ENCODE measurements at places on chromosomes 6 and 20.

DNA sequence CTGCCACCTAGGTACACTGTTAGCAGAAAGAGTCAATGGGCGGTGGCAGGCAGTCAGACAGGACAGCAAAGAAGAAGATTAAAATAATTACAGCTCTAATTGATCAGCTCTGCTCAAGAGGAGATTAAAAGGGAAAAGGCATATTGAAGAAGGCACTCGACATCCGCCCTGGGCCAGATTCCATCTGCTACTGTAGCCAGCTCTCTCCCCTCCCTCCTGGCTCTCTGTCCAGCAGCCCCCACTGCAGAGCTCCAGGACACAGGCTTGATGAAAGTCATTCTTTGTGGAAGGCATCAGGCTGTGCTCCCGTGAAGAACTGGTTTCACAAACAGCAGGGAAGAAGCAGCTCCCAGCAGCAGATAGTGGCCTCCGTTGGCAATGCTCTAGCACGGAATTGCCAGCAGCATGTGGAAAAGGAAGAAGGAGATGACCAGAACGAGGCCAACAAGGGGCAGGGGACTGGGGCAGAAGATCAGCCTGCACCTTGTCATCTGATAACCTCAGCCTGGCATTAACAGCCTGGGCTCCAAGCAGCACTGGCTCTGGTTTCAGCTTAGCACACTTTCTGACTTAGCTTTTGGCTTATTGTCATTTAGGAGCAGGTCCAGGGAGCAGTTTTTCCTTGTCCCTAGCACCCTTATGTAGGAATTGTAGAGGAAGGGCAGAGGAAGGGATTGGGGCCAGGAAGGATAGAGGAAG, 465.9 kb downstream of the KIF16B start:
- DNase-seq = no peak

- DNase-seq = no peak
Measured at GRCh38 chr6:148288541-148288940, 54.1 kb upstream of the SASH1 start.

DNA sequence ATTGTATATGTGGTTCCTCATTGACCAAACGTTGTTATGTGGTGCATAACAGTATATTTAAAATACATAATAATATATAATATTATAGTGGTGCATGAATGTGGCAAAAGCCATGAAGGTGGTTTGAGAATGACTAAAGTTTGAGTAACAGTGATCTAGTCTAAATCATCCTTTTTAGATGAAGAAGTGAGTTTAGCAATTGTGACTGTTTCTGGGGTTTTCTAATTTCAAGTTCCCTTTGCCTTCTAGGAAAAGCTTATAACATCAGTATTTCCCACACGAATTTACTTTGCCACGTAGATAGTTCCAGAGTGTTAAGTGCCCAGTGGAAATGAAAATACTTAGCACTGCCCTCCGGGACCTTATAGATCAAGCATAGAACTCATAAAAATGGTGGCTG, 40.9 kb downstream of the ARFGEF2 start:
- DNase-seq = no peak

- DNase-seq = no peak
Measured at GRCh38 chr20:14991023-14991422, 653.6 kb upstream of the FLRT3 start.

GRCh38 chr6:7631466-7631865, 41.5 kb downstream of the SNRNP48 start:
- no peak for DNase-seq

DNA sequence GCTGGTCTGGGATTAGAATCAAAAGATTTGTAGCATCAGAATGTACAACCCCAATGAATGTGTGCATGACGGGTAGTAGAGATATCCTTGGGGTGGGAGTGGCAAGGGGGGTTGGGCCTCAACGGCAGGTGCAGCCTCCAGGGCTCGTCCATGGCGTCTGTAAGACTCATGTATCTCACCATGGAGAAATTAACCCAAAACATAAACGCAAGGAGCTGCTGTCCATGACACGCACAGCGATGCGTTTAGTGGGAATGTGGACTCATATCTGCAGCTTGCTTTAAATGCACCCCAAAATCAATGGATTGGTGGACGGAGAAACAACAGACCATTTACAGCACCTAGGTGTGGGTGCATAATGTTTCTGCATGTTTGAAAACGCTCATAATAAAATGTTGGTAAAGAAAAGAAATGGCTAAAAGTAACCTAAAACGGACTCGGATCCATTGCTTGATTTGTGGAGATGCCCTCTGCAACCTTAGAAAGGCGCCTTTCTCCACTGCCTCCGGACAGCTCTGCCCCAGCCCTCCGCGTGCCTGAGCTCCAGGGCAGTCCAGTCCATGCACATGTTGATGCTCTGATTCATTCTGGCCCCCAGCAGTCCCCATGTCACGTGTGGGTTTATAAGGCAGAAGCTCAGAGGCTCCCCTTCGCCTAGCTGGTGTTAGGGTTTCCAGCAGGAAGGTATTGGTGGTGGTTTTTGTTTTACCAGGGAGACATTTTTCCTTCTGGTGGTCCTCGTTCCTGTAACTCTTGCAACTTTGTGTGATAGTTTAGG, 24.5 kb downstream of the PYGB start:
- no peak for DNase-seq

GRCh38 chr6:170221052-170221752, 69.7 kb downstream of the DLL1 start:
- peak; percentile 40 for DNase-seq

DNA sequence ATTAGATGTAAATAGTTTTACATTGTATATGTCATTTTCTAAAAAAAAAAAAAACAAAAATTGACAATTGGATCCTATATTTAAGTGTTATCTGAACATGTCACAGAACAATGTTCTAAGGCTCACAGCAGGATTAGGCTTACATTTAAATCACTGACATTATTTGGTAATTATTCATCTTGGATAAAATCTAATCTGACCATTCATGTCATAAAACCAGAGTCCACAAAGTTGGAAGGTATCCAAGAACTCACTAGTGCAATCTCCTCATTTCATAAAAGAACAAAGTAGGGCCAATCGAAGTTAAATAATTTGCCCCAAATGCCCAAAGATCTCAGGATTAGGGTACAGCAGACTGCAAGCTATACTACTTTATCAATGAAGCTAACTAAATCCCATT, 73.0 kb downstream of the PDSS2 start:
- DNase-seq = no peak

GRCh38 chr6:34301408-34301807, 52.6 kb upstream of the SMIM29 start:
- DNase-seq = peak; percentile 77

DNA sequence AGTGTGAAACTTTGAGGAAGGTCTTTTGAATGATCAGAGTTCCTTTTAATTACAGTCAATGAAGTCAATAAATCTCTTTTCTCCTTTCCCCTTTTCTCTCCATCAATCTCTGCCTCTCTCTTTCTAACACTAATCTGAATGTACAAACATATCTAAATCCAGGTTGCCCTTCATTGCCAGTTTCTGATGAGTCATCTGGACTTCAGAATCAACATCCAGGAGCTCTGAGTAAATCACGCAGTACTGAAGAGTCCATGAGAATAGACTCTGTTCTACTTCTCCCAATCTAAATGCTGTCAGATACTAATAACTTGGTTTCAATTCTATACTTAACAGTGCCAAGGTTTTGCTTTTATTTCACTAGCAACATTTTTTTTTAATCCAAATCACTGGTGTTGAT, 238.7 kb upstream of the THEMIS start:
- DNase-seq = no peak

DNA sequence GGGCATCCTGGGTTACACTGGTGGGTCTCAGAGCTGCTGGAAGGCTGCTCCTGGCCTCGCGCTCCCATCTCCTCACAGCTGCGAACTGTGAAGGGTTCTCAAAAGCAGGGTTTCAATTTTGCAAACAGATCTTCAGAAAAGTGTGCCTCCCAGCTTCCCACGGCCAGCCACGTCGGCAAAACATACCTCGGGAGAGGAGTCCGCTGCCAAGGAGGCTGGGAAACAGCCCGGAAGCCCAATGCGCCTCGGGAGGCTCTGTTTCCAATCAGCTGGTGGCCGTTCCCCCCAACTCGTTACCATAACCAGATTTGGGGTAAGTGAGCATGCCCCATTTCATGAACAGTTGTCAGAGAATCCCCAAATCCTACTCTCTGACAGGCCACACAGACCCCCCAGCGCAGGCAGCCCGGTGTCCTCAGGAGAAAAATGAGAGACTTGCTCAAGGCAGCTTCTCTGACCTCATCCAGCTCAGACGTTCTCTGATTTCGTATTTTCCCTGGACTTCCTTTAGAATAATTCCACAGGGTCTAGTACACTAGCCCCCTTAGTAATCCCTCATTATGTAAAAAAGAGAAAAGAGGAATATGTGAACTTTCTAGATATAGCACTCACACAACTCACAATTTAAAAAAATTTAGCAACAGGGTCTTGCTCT, 98.4 kb downstream of the SNX5 start:
- no peak for DNase-seq

- no peak for DNase-seq
Measured at GRCh38 chr6:91428296-91428695, 841.4 kb upstream of the MAP3K7 start.

DNA sequence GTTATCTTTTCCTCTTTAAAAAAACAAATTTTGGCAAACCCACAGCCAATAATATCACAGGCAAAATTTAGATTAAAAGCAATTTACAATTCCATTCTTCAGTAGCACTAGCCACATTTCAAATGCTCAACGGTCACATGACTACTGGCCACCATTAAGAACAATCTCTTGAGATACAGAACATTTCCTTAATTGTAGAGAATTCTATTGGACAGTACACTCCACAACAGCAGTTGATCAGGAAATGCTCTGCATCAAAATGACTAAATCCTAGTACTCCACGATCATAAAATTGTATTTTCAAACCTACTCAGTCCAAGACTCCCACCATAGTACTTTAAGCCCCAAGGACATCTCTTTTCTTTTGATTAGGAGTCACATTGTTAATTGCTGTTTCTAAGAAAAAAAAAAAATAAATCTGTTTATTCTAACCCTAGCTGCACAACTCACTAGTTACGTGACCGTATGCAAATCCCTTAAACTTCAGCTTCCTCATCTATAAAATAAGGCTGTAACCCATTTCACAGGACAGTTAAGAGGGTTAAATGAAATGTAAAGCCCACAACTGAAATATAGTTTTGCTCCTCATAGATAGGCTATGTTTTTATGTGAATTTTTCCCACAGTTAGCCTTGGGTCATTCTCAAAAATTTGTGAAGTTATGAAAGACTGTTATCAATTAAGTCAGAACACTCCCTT, 9.8 kb downstream of the C6orf62 start:
- no peak for DNase-seq

DNA sequence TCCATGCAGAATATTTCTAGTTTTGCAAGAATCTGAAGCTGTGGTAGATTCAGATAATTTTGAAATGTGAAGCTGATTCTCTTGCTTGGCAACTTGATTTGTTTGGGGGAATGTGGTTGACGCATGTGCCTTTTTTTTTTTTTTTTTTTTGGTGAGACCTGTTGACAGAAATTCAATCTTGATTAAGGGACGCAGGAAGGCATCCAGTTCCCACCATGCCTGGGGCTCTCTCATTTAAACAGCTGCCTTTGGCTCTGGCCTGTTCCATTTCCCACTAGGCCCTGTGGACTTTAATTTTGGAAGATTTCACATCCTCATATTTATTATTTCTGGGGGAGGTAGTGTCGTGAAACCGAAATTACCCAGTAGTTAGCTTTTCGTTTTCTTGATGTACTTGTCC, 8.6 kb downstream of the TPX2 start:
- DNase-seq = no peak

DNA sequence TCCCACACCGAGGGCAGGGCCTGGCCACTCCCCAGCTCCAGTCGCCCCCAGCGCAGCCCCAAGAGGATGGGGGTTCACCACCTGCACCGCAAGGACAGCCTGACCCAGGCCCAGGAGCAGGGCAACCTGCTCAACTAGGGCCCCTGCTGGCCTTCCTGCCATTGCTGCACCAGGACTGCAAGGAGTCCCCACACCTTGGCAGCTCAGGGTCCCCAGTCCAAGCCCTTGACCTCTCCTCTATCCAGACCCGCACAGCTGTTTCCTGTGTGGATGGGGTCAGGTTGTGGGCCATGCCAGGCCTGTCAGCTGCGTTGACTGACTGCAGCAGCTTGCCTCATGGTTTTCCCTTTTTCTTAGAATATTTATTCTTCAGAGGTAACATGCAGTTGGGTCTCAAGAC, 4.4 kb downstream of the LRRC73 start:
- no peak for DNase-seq

GRCh38 chr20:1955217-1955616, 38.6 kb downstream of the PDYN start:
- DNase-seq = no peak

DNA sequence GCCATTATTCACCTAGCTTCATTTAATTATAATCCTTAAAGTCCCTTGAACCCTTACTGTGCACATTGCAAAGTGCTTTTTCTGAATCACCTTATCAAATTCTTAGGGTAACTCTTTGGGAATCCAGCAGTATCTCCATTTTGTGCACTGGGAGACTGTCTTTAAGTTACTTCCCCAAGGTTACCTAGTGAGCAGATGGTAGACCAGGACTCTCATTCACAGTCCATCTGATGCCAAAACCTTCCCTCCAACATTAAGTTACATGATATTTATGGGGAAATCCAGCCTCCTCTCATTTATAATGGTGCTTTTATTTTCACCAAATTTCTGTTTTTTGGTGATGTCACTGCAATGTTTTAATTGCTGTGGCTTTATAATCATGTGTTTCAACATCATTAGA, 75.7 kb downstream of the NCOA7 start:
- DNase-seq = no peak

- DNase-seq = no peak
Measured at GRCh38 chr6:131862476-131862875, 54.7 kb downstream of the ENPP1 start.

DNA sequence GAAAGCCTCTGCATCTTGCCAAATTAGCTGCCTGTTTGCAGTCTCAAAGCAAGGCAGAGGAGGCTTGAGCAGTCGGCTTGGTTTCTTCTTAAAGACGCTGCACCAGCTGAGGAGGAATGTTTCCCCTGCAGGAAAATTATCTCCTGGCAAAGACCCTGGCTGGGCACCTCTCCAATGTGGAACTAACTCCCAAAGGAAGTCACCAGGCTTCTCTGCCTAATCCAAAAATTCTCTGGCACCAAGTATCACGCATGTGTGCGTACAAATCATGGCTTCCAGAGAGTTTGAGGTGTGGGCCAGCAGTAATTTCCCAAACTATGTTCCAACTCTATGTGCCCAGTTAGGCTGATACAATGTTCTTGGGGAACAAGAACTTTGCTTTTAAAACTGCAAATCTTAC, 176.2 kb downstream of the KIF16B start:
- DNase-seq = peak; percentile 86

DNA sequence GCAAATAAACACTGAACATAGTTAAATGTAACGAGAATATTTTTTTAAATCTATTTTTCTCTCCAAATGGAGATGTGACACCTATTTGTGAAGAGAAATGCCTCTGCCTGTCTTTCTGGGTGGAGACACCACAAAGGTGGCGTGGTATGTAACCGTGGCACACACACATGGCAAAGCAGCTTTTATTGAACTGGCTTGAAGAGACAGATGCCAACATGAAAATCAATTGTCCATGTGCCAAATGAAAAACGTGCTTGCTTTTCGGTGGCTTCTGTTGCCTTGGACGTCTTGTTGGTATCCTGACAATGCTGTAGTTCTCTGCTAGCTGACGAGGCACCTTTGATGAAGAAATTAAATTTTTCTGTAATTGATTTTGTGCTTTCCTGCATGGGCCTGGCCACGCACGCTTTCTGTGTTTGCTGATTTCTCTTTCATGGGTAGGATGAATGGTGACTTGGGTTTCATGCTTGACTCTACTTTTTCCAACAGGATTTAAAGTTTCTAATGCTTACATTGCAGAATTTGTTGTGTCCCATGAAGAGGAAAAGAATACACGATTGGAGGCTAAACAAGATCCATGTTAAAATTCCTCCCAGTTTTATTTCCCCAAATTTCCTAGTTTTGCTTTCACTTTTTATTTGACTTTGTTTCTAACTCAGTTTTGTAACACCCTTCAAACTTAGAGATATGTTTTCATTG, 202.6 kb downstream of the TMEM242 start:
- no peak for DNase-seq

Measured in coronary artery (tissue), 2 donors.